ENCODE measurements at places on chromosomes 5 and 9. TPM values are rescaled to one million over a fixed set of nuclear protein-coding genes. Genes with fewer than 3 reads are reported as not detected.

Gene SHC3
- 2.4 TPM for polyA plus RNA-seq

Gene C9
- 0.34 TPM for polyA plus RNA-seq

Gene LMX1B
- polyA plus RNA-seq, result 18.9 TPM

Gene SLC6A19
- polyA plus RNA-seq, result 66.0 TPM

Gene ZNF618
- 40.2 TPM for polyA plus RNA-seq

Gene RNF180
- polyA plus RNA-seq, result 14.0 TPM

Gene RNF183
- polyA plus RNA-seq, result 7.5 TPM

Gene MSX2
- polyA plus RNA-seq, result 0.35 TPM

Gene IGIP
- polyA plus RNA-seq, result 6.8 TPM

Gene MARCHF11
- polyA plus RNA-seq, result 2.5 TPM

Data from right renal pelvis (tissue), 4 donors.